SK-N-DZ (cell line): ENCODE measurements at places on chromosomes 4 and X.

- DNase-seq = peak; percentile 3
Measured at GRCh38 chrX:76428243-76429130, 977 bp downstream of the MAGEE1 start.

- no peak for DNase-seq
Measured at GRCh38 chrX:642436-643240, 12.0 kb downstream of the SHOX start.

DNA sequence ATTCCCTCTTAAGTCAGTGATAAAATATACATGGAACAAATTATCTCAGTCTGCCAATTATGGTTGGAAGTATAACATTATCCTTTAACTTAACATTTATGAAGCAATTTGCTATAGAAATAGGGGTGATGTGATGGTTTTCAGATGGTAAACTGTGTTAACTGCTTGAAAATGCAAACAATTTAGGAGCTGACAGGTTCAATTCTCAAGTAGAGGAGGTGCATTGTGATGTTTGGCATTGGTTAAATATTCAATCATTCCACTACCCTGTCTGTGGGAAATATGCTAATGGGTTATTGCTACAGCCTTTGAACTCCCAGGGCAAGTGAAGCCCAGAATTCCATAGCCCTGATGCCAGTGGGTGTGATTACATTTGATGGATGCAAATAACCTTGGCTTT, 243.4 kb upstream of the GK2 start:
- DNase-seq = no peak

DNA sequence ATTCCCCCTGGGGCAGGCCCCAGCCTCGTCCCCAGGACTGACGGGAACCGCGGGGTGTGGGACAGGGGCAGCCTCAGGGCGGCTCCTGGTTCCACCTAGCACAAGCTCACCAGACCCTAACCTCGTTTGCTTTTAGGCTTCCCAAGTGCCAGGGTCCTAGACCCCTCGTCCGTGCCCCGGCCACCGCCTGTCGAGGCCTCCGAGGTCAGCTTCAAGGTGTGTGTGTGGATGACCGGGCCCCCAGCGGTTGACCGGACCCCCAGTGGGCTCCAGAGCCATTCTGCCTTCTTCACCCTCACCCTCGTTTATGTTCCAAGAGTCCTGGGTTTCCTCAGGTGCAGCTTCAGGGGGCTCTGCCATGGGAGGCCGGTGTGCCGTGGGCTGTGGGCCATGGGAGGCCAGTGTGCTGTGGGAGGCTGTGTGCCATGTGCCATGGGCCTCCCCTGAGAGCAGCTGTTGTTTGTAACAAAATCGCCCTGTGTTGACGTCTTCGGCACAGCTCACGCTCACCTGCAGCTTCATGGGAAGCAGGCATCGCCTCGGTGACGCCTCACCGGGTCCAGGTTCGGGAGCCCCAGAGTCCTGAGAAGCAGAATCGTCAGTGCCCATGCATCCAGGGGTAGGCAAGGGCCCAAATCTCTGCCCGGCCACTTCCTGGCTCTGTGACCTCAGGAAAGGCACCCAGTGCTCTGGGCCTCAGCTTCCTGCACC, 43.0 kb upstream of the HMX1 start:
- DNase-seq = no peak

DNA sequence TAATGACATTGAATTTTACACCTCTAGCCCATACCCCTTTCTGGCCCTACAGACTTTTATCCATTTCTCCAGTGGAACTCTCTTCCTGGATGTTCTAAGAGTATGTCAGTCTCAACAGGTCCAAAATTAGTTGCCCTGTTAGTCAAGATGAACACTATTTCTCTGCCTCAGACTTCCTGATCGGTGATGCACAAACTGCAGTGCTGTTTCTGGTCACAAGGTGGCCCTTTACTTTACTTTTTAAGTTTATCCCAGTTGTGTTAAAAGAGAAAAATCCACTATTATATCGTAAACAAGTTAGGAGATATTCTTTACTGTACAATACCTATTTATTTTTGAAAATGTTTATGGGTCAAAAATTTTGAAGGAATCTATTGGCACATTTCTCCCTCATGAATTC, 13.1 kb downstream of the TCEAL7 start:
- DNase-seq = peak; percentile 15

DNA sequence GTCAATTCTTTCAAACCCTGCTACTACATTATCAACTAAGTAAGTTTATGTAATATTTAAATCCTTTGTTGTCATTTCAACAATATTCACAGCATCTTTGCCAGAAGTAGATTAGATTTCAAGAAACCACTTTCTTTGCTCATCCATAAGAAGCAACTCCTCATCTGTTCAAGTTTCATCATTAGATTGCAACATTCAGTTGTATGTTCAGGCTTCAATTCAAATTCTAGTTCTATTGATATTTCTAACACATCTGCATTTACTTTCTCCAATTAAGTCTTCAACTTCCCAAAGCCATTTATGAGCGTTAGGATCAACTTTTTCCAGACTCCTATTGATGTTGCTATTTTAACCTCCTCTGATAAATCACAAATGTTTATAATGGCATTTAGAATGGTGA, 66.1 kb downstream of the BMP3 start:
- no peak for DNase-seq

DNA sequence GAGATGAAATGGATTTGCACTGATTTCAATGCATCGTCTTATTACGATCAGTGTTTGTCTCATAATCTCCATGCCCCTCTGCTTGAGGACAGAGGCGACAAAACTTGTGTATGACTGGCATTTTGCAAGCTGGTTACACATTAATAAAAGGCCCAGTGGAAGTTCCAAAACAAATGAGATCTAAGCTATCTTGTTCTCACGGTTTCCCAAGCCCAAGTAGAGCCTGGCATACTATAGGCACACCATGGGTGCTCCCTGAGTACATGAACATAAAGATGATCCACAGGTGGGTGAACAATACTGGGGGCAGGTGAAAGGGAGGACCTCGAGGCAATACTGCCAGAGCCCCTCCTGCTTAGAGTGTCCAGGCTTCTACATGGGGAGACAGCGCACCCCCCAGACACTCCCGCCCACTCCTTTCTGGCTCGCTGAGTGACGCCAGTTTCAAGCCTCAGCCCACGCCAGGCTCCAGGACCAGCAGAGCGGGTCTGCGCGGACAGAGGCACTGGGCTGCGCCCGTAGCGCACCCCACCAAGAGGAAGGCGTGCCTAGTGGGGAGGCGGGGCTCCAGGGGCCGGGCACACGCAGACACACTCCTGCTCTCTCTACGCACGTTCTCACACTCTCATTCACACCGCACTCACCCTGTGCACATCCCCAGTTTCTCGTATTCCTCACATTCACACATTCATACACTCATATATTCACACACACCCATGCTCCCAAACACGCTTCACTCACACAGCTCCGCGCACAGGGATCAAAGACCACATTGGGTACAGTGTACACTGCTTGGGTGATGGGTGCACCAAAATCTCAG, 8.9 kb upstream of the GSX2 start:
- no peak for DNase-seq

DNA sequence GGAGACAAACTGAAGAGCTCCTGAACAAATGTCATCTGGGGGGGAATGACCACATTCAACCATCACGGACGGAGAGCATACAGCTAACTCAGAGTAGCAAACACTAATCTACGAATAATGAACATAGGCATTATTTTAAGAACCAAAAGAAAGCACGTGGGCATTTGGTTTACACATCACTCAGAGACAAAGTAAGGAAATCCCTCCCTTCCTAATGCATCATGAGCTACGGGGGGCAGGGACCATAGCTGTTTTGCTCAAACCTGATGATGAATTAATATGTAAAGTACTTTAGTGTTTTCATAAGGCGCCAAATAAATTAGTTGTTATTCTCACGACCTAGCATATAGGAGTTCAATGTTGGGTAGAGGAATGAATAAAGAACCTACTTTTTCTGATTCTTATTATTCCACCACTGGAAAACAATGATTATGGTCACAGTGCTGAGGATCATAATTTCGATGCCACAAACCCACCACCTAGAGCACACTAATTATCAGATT, 11.7 kb upstream of the TMEM156 start:
- DNase-seq = peak; percentile 22

- no peak for DNase-seq
Measured at GRCh38 chr4:53959343-53960120, 104.9 kb downstream of the CHIC2 start.
